ENCODE measurements at places on chromosomes 5 and 9.
A peak's percentile ranks its signal among the peaks of the same experiment; 100 is the strongest.

DNA sequence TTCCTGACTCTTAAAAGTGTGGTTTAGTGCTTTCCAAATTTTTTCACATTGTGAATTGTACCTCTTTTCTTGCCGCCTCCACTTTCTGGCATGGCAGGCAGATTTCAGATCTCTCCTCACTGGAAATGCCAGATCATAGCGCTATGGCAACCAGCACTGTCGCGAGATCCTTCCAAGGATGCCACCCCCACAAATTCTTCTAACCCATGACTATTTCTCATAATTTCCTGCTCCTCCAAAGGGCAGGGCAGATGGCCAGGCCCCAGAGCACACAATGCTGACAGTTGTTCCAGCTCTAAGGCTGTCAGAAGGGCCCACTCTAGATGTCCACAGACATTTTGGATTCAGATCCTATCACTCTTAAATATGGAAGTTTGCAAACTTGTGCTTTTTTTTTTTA, 446.2 kb upstream of the RIOK2 start:
- no peak for DNase-seq

GRCh38 chr5:134246771-134247427, 21.0 kb upstream of the PPP2CA start:
- DNase-seq = peak; percentile 43

DNA sequence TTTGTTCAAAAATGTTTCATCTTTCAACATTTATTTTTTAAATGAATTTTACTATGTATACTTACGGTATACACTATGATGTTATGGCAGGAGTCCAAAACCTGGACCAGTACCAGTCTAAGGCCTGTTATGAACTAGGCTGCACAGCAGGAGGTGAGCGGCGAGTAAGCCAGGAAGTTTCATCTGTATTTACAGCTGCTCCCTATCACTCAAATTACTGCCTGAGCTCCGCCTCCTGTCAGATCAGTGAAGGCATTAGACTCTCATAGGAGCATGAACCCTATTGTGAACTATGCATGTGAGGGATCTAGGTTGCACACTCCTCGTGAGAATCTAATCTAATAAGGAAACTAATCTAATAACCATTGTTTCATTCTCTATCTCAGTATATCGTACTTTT, 715.5 kb upstream of the PTPRD start:
- DNase-seq = no peak

DNA sequence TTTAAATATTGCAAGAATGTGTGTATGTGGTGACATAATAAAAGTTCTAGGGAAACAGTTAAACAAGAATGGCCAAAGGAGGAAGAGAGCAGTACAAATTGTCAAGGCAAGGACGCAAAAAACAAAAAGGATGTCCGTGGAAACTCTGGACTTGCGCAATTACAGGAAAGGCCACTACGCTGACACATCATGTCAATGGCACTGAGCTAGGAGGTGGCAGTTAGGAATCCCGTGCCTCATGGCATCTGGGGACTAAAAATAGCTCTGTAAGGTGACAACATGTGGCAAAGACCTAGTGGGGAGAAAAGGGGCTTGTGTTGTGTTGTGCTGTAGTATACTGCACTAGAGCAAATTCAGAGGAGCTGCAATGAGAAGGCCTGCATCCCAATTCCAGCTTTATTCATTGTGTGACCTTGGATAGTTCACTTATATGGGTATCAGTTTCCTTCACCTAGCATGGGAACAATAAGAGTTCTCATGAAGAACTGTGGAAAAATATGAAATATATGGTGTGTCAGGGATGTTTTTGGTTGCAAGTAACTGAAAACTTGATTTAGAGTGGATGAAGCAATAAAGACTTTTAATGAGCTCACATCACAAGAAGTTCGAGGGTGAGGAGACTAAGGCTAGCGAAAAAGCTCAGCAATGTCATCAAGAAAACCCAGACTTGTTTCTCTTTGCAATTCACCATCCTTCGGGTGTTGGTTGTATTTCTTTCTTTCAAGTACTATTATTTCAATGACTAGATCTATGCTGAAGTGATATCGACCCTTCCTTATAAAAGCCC, 124.1 kb upstream of the STC2 start:
- DNase-seq = peak; percentile 24

DNA sequence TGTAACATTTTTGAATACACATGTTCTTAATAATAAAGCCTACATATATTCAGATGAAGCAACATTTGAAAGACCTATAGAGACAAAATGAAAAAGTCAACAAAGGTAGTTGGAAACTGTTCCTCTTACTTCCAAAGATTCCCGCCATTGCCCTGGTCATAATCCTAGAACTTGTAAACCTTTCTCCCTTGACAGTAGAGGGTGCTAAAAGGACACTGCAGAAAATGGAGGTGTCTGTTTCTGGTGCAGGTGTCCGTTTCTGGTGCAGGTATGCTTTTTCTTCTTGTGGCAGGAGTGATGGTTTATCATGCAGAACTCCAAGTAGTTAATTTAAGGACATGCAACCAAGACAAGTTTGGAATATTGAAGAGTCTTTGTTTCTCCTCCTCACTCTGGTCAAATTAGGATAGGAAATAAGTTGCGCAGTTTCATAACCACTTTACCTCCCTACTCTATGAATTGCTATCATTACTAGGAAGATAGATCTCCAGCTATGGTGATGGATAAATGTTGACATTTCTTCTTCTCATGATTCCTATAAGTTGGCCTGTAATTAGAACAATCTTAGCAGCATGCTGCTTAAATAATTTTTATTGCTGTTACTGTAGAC, 56.0 kb upstream of the FAM174A start:
- no peak for DNase-seq

DNA sequence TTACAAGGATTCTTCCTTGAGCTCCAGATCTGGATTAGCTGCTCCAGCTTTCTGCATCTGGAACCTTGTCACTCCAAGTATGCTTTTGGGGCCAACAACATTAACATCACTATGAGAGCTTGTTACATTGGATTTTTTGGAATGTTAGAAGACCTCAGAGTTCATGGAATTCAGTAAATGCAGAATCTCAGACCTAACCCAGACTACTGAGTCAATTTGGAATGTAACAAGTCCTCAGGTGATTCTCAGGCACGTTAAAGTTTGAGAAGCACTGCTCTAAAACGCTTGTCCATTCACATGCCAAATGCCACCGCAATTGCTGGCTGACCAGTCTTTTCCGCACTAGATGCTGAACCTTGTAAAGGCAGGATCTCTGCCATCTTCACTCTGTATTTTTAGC, 251.4 kb upstream of the TRIM32 start:
- no peak for DNase-seq

GRCh38 chr5:176642675-176643490, 4.4 kb upstream of the TSPAN17 start:
- DNase-seq = no peak

Data from umbilical cord (tissue), 2 donors.